ENCODE measurements at places on chromosomes 12 and 14.

- DNase-seq, result no peak
Observed at GRCh38 chr12:88867510-88867909, 287.2 kb upstream of the KITLG start.

DNA sequence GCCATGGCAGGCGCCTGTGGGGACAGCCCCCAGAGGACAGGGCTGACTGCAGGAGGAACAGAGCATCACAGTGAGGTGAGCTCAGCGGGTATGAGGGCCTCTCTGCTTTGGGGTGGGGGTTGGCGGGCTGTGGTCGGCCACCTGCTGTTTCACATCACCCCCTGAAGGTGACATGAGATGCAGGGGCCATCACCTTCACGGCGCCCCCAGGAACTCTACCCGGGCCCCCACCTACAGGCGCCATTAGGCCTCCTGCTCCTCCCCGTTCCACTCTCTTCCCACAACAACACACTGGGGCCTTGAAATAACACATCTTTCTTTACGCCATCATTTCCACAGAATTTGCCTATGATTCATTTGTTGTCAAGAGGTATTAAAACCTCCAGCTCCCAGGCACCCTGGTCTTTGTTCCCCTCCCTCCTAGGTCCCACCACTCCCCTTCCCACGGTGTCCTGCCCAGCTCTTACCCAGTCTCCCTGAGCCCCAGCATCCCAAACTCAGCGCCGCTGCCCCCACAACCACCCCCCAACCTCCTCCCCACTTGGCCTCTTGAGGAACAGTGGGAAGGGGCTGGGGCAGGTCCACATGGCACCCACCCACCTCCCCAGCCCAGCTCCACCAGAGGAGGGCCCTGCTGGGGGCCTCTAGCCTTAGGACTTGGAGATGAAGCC, 12.7 kb upstream of the HDAC7 start:
- no peak for DNase-seq

DNA sequence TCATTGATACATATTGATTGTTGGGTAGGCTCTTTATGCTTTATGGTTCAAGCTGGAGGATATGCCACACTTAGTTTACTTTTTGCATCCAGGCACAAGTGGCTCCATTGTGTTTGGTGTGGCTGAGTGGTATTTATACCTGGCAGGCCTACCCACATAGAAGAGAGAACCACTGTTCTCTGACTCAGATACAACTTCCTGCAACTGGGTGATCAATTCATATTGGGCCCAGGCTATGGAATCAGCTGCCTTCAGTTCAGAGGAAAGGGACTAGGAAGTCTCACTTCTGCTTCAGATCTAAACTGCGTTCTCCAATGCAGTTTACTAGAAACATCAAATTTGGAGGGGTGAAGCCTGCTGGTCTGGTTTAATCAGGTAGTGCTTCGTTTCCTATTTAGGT, 49.8 kb upstream of the LRRK2 start:
- DNase-seq, result no peak

- no peak for DNase-seq
Observed at GRCh38 chr14:63478437-63478852, 64.7 kb downstream of the PPP2R5E start.

DNA sequence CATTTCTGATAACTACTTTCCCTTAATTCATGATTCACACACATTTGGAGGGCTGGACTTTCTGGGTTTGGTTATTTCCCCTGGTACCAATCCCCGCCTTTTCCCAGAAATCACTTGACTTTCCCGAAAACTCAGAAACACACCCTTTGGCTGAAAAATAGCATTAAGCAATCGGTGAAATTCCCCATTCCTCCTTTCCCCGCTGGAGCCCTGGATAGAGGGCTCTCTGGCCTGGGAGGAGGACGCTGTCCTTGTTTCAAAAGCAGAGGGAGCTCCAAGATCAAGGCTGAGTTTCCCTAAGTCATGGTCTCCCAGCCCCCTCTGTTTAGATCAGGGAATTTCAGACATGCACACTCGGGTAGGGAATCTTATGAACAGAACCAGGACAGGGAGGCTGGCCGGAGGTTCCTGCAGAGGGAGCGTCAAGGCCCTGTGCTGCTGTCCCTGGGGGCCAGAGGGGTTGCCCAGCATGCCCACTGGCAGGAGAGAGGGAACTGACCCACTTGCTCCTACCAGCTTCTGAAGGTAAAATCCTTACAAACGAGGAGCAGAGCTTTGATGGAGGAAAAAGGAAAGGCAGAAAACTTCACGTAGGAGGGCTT, at the start of gene C1S:
C1S (plus strand) TSS at position 366 of the 602 bp plus-strand sequence. CDS start 1,195 bp downstream, outside the sequence.
- no peak for DNase-seq

GRCh38 chr14:65478596-65478995, 66.1 kb downstream of the FUT8 start:
- DNase-seq, result no peak

DNA sequence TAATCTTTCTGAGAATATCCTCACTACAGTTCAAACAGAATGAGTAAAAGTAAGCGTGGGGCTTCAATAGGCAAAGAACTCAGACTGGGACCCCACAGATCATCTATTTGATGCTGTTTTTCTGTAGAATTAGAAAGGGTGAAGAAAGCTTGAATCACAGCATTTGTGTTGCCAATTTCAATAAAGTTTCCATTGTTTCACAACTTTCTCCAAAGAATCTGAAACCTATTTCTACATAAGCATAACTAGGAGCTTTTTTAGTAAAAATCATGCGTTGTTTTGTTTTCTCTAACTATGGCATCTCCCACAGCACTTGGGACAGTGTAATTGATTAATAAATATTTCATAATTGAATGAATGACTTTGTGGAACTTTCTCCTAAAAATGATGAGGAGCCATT, 16.7 kb upstream of the NEDD1 start:
- no peak for DNase-seq

- no peak for DNase-seq
Observed at GRCh38 chr14:65703996-65704395, 291.5 kb downstream of the FUT8 start.

DNA sequence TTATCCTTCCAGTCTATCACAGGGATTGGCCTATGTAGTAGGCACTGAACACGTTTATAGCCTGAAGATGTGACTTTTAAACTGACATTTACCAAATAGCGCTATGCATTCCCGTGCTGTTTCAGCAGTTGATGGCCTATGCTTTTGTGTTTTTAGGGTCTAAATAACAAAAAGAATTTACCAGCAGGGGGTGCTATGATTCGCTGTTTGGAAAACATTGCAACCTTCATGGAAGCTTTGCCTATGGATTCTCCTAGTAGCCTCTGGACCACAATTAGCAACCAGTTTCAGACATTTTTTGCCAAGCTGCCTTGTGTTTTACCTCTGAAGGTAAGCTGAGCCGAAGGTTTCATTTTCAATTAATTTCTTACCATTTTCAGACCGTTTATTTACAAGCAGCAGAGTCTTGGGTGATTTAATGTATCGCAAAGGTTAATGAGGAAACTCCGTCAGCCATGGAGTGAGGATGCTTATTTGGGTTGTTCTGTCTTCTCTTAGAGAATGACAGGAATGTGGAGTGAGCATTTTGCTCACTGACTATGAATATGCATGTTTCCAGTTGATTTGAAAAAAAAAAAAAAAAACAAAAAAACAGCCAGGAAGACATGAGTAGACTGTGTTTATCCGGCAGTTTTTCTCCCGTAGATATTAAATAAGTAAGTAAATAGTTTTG, 133.1 kb downstream of the PRIMA1 start:
- DNase-seq, result no peak

GRCh38 chr14:30527196-30527595, 31.8 kb upstream of the G2E3 start:
- DNase-seq, result no peak

DNA sequence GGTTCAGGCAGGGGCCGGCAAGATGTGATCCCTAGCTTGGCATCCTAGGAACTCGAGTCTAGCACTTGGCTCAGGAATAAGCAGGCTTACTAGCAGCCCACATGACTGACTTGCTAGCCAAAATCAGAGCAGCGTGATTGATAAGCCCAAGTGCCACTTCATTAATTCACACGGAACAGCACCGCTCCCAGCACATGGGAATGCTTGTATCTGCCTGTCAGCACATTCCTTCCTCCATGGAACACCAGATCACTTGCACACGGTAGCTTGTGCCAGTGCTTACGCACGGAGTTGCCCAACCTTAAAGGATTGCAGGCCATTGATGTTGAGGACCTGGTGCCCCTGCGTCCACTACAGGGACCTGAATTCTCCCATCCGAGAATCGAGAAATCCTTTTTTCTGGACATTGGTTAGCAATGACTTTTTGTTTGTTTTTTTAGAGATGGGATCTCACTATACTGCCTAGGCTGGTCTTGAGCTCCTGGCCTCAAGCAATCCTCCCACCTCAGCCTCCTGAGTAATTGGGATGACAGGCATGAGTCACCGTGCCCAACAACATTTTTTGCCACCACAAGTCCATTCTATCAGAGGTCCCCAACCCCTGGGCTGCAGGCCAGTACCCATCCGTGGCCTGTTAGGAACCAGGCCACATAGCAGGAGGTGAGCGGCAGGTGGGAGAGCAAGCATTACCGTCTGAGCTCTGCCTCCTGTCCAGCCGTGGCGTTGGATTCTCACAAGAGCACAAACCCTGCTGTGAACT, 30.6 kb upstream of the TSPAN9 start:
- no peak for DNase-seq

- no peak for DNase-seq
Observed at GRCh38 chr14:99779751-99780150, 13.5 kb upstream of the EML1 start.

DNA sequence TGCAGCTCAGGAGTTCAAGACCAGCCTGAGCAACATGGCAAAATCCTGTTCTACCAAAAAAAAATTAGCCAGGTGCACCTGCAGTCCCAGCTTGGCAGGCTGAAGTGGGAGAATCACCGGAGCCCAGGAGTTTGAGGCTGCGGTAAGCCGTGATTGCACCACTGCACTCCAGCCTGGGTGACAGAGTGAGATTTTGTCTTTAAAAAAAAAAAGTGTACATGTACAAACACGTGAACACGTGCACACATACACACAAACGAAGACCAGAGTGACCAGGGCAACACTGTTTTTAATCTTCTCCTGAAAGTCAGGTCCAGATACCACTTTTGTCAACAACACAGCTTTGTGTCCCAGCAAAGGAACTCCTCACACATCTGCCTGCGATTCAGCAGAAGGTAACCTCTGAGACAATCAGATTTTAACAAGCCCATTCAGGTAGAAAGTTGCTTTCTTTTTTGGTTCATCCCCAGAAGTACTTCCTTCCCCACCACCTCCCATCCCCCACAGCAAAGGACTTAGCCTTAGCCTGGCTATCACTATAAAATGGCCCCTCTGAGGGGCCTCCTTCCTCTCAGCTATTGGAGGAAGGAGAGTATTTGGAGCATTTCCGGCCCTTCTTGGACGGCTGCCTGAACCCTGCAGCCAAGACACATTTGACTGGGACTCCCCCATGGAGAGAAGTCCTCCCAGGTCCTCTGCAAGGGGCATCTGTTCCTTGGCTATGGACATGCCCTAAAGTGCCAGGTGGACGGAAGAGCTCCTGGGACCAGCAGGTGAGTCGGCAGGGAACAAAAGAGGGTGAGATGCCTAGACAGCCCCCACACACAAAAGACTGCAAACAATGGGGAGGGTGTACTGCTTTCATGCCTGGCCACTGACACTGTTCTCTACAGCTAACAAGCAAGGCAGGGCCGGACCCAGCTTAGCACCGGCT, 9.8 kb downstream of the CTDSP2 start:
- DNase-seq, result no peak

- DNase-seq, result no peak
Observed at GRCh38 chr12:88063375-88063774, 34.2 kb upstream of the C12orf50 start.

DNA sequence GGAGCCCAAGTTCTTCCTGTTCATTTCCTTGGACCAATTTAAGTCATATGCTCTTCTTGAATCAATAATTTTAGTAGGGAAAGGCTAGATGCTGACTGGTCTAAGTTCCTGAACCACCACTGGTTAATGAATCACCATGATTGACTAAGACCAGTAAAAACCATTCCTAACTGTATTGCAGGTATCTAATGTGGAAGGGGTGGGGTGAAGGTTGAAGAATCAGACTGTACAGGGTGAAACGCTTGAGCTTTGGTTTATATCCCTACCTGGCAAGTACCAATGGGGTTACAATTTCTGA, 100.1 kb downstream of the DYRK2 start:
- no peak for DNase-seq

DNA sequence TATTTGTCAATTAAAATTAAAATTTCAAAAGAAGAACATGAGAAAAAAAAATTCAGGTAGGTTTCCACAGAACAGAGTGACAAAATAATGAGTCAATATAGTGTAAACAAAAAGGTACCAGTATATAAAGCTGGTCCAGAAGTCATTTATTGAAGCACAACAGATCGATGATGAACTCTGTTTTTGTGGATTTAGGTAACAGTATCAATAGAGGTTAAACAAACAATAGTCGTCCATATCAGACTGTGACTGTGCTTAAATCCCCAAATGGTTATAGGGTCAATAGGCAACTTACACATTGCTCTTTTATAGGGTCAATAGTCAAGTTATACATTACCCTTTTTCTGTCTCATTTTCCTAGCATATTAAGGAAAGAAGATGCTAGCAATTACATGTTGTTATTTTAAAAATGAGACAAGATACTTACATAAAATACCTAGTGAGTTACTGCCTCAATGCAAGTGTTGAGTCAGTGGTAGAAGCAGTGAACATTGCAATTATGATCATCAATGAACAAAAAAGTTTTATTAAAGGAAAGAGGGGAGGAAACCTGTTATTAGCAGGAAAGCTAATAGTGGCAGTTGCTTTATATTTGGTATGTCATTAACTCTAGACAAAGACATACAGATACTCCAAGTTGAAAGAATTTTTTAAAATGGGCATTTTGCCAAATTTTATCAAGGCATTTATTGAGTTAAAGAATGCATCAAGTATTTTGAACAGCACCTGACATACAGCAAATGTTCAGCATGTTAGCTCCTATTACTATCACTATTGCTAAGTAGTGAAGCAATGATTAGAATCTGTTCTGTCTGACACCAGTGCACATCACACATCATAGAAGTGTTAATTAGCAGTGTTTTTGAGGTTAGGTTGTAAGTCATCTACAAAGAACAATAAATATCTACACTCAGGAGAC, 102.9 kb downstream of the CCER1 start:
- no peak for DNase-seq

GRCh38 chr14:36006623-36007022, 169.9 kb downstream of the PTCSC3 start:
- DNase-seq, result no peak
